MCF 10A (cell line): ENCODE measurements at places on chromosomes 6 and 20.
A peak's percentile ranks its signal among the peaks of the same experiment; 100 is the strongest.

- H3K27me3 ChIP-seq: no peaks in the 10 kb centered on the region
- H3K4me3 ChIP-seq: no peak overlapping the region
- H3K36me3 ChIP-seq: no peaks in the 10 kb centered on the region
- no peak overlapping the region for H3K27ac ChIP-seq
These were observed 217.5 kb downstream of the TMEM200A start for GRCh38 chr6:130583268-130583667.

DNA sequence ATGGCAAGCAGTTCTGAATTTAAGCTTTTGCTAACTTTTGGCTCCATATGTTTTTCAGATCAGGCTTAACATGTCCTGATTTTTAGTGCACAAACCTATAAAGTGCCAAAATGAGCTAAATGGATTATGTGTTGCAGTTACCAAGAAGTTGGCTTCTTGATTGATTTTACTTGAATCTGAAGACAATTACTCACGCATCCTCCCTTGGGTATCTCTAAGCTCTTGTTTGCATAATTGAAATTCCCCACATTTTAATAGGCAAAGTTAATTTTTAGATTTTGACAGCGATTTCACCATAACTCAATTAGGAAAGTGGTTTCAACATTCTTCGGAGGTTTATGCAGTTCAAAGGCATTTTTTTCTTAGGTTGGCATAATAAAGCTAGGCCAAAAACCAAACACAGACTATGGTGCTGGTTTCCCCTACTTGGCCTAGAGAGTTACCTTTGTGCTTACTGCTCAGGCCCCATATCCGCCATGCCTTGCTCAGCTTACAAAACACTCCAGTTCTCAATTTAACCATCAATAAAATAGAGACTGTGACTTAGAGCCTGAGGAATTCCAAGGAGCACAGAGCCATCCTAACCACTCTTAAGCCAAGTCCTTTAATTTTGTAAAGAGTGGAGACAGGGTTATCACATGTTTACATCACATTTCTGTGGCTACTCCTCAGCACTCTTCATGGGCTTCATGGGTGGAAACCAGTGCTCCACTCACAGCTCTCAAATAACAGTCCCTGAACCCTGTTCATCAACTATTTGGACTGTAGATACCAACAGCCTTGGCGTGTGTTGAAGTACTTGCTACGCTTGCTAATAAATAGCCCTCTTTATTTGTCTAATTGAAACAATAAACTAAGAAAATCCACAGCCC lies 32.1 kb downstream of the LAMA4 start:
- H3K4me3 ChIP-seq: no peak overlapping the region
- no peak overlapping the region for H3K27ac ChIP-seq
- peak; percentile 48 for DNase-seq
- peaks cover 6% of the 10 kb centered on the region for H3K36me3 ChIP-seq
- H3K27me3 ChIP-seq: no peaks in the 10 kb centered on the region

DNA sequence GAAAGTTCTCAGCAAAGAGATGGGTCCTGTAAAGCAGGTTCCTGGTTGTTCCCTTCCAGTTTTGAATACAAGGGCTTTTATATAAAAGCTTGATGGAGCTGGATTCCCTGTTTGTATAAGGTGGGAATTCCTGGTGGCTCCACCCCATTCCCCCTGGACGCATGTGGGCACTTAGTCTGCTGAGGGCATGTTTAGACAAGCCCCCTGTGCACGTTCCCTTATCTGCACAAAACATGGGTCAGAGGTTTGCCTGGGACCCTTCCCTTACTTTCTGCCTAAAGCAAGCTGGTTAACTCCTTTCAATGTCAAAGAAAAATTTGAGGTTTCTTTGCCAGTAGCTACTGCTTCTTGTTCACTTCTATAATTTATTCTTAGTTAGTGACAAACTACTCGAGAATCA lies 181.1 kb downstream of the BCKDHB start:
- no peak overlapping the region for H3K27ac ChIP-seq
- H3K36me3 ChIP-seq: no peaks in the 10 kb centered on the region
- DNase-seq: no peak
- H3K4me3 ChIP-seq: no peak overlapping the region
- H3K4me1 ChIP-seq: peaks cover 6% of the 10 kb centered on the region
- H3K27me3 ChIP-seq: no peaks in the 10 kb centered on the region

GRCh38 chr6:105320765-105321164 lies 82.1 kb downstream of the PREP start:
- peaks cover 30% of the 10 kb centered on the region for H3K4me1 ChIP-seq
- DNase-seq: no peak
- H3K27ac ChIP-seq: no peak overlapping the region
- peaks cover 44% of the 10 kb centered on the region for H3K36me3 ChIP-seq

- peaks cover 13% of the 10 kb centered on the region for H3K36me3 ChIP-seq
- H3K27ac ChIP-seq: no peak overlapping the region
- no peak for DNase-seq
- H3K27me3 ChIP-seq: no peaks in the 10 kb centered on the region
These were observed 27.0 kb downstream of the HECA start for GRCh38 chr6:139161817-139162284.

DNA sequence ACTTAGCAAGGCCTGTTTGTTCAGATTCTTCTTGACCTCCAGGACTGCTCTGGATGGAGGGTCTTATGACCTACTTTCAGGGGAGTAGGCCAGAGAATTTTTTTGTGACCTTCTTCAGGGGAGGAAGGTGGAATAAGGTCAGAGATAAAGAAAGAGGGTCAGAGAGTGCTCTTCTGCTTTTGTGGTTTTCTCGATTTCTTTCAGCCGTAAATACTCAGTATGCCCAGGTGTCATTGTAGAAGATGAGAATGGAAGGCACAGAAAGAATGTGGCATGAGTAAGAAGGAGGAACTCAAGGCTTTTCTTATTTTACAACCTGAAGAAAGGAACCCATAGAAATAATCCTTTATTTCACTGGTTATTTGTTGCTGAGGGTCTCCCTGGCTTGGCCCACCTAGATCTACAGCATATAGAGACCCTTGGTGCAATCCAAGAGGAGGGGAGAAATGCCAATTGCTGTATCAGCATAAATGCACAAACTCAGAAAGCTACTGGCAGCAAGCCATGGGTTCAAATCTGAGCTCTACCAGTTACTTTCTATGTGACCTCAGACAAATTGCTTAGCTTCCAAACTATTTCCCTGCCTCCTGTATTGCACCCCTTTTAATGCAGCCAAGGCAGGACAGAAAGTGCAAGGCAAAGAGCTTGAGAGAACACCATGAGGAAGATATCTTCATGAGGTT lies 68.0 kb downstream of the OLIG3 start:
- H3K36me3 ChIP-seq: no peaks in the 10 kb centered on the region
- no peak overlapping the region for H3K4me3 ChIP-seq
- no peaks in the 10 kb centered on the region for H3K4me1 ChIP-seq
- no peaks in the 10 kb centered on the region for H3K27me3 ChIP-seq
- H3K27ac ChIP-seq: no peak overlapping the region

GRCh38 chr6:170524172-170524502 lies 29.0 kb downstream of the PSMB1 start:
- H3K36me3 ChIP-seq: no peaks in the 10 kb centered on the region
- H3K27me3 ChIP-seq: peaks cover 20% of the 10 kb centered on the region
- H3K27ac ChIP-seq: no peak overlapping the region
- no peaks in the 10 kb centered on the region for H3K4me1 ChIP-seq
- no peak overlapping the region for H3K4me3 ChIP-seq

GRCh38 chr6:89290401-89291155 lies 24.5 kb downstream of the GABRR2 start:
- H3K36me3 ChIP-seq: no peaks in the 10 kb centered on the region
- no peak overlapping the region for H3K27ac ChIP-seq
- H3K27me3 ChIP-seq: peaks cover 69% of the 10 kb centered on the region
- no peak overlapping the region for H3K4me3 ChIP-seq
- no peaks in the 10 kb centered on the region for H3K4me1 ChIP-seq

- no peaks in the 10 kb centered on the region for H3K4me1 ChIP-seq
- no peak overlapping the region for H3K4me3 ChIP-seq
- H3K36me3 ChIP-seq: no peaks in the 10 kb centered on the region
- no peak for DNase-seq
These were observed 124.7 kb upstream of the SPACA1 start for GRCh38 chr6:87922947-87923330.
